ENCODE measurements at places on chromosomes 6 and 20.

DNA sequence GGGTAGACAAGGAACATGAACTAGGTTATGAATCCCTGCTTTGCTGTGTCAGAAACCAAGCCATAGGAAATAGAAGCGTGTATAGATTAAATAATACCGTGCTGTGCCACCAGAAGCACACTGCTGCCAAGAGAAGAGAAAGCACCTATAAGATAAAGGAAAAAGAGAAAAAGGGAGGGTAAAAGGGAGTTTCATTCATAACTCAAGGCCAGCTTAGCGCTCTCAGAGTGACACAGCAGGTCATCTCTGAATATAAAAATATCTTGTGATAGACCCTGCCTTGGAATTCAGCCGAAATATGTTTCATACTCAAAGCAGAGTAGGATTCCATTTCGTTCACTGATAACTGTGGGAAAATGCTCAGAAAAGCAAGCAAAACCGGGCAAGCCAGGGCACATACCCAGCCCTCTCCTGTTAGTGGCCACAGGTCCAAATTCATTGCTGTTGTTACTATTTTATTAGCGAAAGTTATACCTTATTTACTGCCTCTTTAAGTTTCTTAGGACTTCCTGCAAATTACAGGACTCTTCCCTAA, 8.7 kb downstream of the JAG1 start:
- DNase-seq = no peak

DNA sequence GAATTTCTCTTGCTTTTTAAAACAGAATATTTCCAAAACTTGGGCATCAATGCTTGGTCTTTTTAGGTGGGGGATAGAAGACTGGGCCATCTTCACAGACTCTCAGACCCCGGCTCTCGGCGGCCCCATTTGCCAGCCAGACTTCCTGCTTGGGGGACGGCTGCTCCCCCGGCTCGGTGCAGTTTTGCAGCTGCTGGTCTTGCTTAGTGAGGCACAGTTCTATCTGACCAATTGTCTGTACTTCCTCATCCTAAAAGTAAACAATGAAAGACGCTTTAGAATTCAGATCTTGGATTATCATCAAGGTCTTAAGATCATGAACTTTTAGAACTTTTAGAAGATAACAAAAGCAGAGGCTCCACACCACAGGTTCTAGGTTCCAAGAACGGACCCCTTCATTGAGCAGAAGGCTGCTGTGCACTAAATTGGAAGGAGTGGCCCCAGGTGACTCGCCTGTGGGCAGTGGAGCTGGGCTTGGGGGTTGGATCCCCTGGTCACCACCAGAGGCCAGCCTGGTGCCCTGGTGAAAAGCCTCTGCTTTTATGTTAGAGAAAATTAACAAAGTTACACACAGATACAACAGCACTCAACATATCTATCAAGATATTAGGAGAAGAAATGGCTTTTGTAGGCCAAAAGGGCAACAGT, 26.7 kb downstream of the RNASET2 start:
- DNase-seq = no peak

DNA sequence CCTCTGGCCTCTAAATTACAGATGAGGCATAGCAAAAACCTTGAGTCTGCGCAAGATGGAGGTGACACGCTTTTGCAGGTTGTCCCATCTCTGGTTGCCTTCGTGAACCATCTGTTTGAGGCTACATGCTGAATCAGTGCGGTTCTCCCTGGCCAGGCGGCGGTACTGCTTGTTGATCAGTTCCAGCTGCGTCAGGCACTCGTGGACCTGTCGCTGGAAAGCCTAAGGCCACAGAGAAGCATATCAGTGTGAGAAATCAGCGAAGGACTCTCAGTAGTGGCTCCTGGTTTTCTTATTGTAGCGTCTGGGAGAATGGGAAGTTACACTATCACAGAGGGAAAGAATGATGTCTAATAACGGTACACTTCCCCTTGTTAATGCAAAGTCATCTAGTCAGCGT, 344.4 kb downstream of the ESR1 start:
- peak; percentile 13 for DNase-seq

GRCh38 chr20:50510706-50511542, 741 bp downstream of the PTPN1 start:
- peak; percentile 48 for DNase-seq

GRCh38 chr6:164133095-164133494, 718.6 kb downstream of the QKI start:
- DNase-seq = no peak

- DNase-seq = peak; percentile 28
These were observed 437.8 kb downstream of the CDH26 start for GRCh38 chr20:60395991-60396390.

GRCh38 chr20:46770330-46771194, 61.1 kb downstream of the SLC2A10 start:
- no peak for DNase-seq

GRCh38 chr6:112038756-112039430, 15.0 kb upstream of the CCN6 start:
- DNase-seq = no peak

- no peak for DNase-seq
These were observed 339.4 kb downstream of the CDH26 start for GRCh38 chr20:60297649-60298048.

GRCh38 chr6:137951064-137951597, 84.1 kb downstream of the TNFAIP3 start:
- DNase-seq = no peak

GRCh38 chr6:107730106-107730505, 94.0 kb downstream of the SCML4 start:
- DNase-seq = peak; percentile 63

Measured in NCI-H82 (cell line).